Stimulated activated CD8-positive, alpha-beta memory T cell treated with anti-CD3 and anti-CD28 coated beads, Interleukin-12 subunit alpha, Interleukin-12 subunit beta, amount 100 ng/mL, for 4 hours (primary cell): ENCODE measurements at places on chromosomes 2 and 18.

DNA sequence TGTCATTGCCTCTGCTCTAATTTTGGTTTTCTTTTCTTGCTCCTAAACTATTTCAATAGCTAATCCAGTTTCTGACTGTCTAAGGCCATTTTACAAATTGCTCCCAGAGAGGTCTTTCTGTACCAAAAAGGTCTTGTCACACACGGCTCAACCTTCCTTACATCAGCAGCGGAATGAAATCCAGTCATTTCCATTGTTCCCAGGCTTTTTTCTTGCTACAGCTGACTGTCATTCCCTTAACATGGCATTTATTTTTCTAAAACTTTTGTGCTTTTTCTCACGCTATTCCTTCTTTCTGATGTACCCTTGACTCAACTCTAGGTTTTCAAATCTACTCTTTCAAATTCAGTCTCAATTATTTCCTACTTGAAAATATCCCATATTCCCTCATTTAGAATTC is 24.3 kb downstream of the FAM171B start:
- DNase-seq: no peak

- no peak for DNase-seq
Measured at GRCh38 chr18:3060667-3061580, 48.0 kb upstream of the LPIN2 start.

DNA sequence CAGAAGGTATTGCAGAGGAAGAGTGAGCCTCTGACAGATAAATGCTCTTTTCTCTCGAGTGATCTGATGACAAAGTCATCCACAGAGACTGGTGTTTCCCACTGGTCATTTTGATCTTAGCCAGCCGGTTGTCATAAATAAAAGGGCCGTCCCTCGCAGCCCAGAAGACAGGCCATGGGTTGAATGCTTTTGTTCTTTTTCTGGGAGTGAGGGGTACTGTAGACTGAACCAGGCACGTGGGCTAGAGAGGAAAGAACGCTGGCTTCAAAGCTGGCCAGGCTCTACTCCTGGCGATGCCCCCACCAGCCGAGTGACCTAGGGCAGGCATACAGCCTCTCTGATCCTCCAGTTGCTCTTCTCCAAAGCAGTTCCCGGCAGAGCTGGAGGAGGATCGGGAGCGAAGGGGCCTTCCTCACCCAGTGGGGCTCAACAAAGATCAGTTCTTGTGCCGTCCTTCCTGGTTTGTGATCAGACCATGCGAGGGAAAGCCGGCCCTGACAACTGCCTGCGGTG is 193.5 kb downstream of the INHBB start:
- no peak for DNase-seq

GRCh38 chr2:61759718-61760117 is 94.1 kb downstream of the FAM161A start:
- no peak for DNase-seq

DNA sequence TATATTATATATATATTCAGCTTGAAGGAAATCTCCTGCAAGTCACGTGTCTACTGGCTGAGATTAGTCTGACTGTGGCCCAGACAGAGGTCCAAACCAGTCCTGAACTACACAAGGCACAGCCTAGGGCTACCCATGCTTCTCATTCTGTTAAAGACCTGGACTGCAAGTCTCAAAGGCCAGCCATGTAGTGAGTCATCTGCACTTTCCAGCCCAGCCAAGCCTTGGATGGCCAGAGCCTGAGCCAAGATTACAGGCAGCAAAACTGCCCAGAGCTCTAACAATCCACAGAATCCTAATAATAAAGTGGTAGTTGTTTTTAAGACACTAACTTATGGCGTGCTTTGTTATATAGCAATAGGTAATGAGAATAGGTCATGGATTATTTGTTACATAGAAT is 259.6 kb downstream of the SS18 start:
- DNase-seq: no peak

GRCh38 chr2:29987146-29987545 is 65.8 kb upstream of the ALK start:
- no peak for DNase-seq

- DNase-seq: no peak
Measured at GRCh38 chr2:125652280-125652679, 1003.7 kb upstream of the GYPC start.

GRCh38 chr2:224166654-224167053 is 127.6 kb upstream of the SERPINE2 start:
- DNase-seq: no peak

DNA sequence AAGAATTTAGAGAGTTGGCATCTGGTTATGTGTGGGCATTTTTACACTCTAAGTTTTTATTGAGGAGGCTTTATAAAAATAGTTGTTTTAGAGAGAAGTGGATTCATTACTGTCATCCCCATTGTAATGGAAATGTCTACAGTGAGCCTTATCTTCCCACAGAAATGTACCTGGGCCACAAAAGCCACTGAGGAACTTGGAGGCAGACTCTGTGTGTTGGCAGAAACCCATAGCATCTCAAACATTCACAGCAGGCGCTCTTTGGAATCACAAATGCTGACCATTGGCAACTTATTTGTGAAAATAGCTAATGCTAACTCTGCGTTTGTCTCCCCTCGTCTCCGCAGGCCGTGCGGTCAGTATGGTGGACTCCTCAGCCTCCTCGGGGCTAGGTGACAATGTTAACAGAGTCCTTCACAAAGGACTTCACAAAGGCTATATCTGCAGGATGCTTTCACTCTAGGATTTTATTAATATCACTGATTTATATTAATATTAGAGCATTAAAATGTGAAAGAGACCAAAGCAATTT is 689.1 kb upstream of the POU3F3 start:
- DNase-seq: no peak

DNA sequence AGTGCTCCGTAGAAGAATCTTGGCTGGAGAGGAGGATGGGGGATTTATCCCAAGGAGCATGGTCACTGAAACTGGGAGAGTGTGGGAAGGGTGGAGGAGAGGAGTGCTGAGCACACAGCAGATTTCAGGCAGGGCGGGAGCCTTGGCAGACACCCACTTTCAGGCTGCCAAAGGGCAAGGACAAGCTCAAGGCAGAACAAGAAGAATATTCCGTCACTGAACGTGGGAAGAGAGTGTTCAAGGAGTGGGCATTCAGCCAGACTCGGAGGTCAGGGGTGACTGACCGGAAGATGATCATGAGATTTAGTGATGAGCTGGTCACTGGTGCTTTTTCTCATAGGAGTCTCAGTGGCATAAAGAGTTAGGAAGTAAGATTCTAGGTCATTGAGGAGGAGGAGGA is 136.2 kb upstream of the RASGRP3 start:
- DNase-seq: no peak

- no peak for DNase-seq
Measured at GRCh38 chr2:191043438-191043837, 29.5 kb upstream of the STAT1 start.

DNA sequence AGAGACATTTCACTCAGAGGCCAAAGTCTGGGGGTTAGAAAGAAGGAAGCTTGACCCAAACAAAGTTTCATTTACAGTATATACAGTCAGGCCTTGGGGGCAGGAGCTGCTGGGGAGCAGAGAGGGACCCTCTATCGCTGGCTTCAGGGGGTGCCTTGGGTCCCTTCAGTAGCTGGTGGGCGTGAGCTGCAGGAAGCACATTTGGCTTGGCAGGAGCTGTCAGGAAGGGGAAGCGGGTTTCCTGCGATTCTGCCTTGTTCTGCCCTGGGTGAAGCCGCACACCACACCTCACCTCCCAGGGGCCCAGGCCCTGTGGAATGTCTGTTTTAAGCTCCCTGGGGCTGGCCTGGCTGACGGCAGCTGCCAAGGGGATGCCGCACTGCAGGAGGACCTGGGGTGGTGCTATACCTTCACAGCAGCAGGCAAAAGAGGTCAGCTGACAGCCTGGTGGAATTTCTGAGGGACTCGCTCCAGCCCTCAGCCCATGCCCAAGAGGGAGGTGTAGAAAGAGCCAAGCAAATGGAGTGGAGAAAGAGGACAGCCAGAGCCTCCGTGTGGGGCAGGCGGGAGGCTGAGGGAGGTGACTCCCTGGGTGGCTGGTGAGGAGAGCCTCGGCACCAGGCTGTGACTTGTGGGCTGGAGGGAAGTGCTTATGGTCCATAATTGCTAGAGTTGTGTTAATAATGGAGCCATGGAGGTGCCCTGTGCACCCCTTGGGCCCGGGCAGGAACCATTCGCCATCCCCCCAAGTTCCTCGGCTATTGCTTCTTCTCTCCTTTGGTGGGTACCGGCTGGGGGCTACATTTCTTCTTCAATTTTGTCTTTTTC is 43.9 kb downstream of the PSD4 start:
- DNase-seq: no peak

DNA sequence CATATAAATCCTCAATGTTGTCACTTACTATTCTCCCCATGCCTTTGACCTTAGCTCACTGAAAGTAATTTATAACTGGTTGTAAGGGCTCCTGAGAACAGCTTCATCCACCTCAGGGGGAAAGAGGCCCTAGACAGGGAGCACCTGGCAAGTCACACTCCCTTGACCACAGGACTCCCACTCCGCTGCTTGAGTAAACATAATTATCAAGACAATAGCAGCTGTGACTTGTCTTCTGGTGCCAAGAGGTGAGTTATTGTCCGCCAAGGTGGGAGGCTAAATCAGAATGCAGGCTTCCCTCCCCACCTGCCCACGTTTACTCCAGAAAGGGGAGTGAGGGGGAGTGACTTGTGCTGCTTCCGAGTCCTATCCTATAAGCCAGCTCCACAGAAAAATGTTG is 230.6 kb upstream of the LRATD1 start:
- DNase-seq: no peak

DNA sequence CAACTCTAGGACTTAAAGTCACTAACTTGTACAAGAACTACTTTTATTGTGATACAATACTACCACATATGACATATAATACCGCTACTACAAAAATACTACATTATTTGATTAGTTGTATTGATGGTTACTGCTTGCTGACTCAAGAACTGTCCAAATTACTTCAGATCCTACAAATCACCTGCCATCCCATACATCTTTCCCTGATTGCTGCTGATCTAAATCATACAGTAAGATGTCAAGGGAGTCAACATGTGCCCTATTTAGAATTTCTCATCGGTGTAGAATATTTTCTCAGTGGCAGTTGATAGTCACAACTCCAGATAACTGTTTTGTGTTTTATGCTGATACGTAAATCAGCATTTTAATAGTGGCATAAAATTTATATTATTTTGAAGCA is 161.0 kb upstream of the DSEL start:
- DNase-seq: no peak

- no peak for DNase-seq
Measured at GRCh38 chr2:172093416-172094293, 8.3 kb downstream of the DLX1 start.

DNA sequence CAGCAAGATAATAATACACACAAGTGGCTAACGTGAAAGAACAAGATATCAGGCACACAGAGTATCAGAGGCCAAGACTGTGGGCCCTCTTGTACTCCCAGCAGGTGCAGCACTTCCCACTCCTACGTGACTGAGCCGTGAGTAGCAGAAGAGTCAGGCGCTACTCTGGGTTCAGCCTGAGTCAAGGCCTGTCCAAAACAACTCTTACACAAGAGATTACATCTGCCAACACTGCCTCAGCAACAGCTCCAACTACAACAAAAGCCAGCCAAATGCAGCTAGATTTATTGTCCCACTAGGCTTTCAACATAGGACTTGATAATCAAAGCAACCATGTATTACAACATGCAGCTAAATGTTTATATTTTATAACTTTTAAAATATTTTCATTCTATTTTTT is 56.2 kb downstream of the ITSN2 start:
- no peak for DNase-seq

DNA sequence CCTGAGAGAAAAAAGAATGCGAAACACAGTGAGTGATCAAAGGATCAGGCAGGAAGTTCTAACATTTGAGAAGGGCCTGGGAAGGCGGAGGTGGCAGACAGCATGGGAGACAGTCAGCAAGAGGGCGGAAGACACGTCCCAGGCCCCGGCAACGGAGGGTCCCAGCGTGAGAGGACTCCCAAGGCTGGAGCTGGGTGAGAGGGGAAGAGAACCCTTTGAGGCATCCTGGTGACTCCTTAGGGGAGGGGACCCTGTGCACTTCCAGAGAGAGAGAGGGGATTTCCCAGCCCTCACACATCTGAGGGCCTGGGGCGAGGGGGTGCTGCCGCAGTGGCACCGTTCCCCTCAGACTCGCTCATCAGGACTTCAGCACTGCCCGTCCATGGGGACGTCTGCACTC is 133.4 kb downstream of the RTP5 start:
- DNase-seq: no peak

- DNase-seq: no peak
Measured at GRCh38 chr2:120108049-120108448, 95.2 kb downstream of the EPB41L5 start.

GRCh38 chr2:85865539-85866164 is 23.1 kb downstream of the ST3GAL5 start:
- DNase-seq: no peak

GRCh38 chr2:119049968-119050704 is 108.1 kb downstream of the MARCO start:
- DNase-seq: no peak

- DNase-seq: no peak
Measured at GRCh38 chr2:120601566-120601965, 134.1 kb upstream of the GLI2 start.

GRCh38 chr2:189375842-189376241 is 65.4 kb upstream of the WDR75 start:
- no peak for DNase-seq

- DNase-seq: no peak
Measured at GRCh38 chr2:101188683-101189405, 37.7 kb upstream of the TBC1D8 start.

DNA sequence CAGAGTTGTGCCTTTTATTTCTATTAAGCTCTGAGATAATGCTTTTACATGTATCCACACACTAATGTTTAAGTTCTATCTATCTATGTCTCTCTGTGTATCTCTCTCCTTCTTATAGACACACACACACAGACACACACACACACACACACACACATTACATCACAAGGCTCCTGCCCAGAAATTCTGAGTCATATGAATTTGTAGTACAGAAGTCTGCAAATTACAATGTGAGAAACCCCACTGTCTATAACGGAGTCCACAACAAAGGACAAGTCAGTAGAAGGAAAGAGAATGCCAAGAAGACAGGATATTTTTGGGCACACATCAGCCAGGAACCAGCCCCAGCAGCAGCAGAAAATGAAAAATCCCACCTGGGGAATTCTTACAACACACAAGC is 142.4 kb downstream of the EN1 start:
- DNase-seq: no peak

- DNase-seq: no peak
Measured at GRCh38 chr18:33540392-33540791, 37.6 kb upstream of the ASXL3 start.

DNA sequence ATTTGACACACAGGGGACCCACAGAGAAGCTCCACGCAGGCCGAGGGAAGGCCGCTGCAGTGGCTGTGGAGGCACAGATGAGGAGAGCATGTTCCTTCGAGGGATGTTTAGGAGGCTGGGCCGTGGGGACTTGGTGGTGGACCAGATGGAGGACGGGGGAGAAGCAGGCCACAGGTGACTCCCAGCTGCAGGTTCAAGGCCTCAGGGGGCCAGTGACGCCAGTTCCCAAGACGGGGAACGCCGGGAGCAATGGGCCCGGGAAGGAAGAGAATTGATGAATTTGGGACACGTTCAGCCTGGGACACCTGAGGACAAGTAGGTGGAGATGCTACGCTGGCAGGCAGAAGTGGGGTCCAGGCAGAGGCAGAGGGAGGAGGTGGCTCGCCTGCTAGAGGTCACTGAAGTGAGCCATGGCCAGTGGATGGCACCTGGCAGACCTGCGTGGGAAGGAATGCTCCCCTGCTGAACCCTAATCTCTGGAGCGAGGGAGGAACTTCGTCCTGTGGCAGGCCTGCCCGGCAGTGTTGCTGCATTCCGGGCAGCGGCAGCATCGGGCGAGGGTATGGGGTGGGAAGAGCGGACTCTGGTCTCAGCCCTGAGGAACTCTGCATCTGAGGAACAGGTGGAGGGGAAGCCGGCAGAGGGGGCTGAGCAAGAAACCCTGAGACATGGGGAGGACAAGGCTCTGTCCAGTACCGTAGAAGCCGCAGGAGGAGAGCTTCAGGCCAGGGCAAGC is 25.2 kb upstream of the HPCAL1 start:
- no peak for DNase-seq
